ENCODE measurements at places on chromosomes 7 and 10.

GRCh38 chr7:29328811-29329210 is 134.2 kb downstream of the CHN2 start:
- DNase-seq = no peak

GRCh38 chr10:19325581-19325980 is 277.0 kb downstream of the MALRD1 start:
- no peak for DNase-seq

DNA sequence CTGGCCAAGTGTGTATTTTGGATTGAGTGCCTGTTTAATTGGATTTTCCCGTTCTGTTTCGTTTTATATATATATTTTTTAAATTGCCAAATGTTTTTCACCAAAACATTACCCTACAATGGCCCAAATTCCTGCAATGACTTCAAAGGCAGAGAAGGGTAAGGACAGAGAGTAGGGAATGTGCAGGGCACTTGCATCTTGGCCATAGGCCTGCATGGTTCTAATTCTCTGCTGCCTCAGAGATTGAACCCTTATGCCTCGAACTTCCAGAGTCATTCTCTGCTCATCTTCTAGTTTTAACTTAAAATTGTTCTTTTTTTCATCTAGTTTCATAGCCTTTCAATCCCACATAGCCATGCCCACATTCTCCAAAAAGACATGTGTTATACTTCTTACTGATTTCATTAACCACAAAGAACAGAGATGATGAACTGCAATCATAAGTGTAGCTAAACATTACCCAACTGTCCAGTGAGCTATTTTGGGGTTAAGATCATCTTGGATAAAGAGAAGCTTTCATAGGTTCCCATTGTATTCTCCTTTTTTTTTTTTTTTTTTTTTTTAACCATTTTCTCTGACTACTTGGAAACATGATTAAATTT is 177.6 kb downstream of the PLXDC2 start:
- DNase-seq = no peak

DNA sequence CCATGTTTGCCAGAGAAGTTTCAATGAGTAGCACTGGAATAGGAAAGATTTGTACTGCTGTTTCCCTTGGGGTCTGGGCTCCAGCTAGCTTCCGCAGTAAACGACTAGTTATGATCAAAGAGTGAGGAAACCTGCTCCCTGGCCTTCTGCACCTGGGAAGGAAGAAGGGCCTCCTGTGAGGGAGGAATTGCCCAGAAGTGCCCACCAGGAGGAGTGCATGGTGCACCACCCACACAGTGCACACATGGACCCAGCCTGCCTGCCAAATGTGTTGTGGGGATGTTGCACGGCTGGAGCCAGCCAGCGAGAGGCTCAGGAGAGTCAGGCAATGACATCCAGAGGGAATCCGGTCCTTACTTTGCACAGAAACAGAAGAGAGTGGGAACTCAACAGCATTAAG is 27.0 kb upstream of the FAM107B start:
- DNase-seq = no peak

DNA sequence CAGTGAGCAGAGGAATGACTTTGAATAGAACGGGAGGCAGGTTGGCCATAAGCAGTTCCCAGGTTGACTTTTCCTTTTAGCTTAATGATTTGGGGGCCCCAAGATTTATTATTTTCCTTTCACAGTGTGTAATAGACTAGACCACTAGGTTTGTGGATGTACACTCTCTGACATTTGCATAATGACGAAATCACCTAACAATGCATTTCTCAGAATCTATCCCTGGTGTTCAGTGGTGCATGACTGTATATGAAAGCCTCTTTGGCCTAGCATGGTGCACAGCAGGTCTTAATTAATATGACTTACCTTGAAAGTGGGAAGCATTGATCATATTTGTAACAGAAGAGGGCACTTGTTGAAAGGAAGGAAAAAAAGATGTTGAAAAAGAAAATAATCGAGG is 761.9 kb downstream of the TYW1 start:
- no peak for DNase-seq

- peak; percentile 89 for DNase-seq
Observed at GRCh38 chr10:119022846-119023552, 6.5 kb upstream of the NANOS1 start.

DNA sequence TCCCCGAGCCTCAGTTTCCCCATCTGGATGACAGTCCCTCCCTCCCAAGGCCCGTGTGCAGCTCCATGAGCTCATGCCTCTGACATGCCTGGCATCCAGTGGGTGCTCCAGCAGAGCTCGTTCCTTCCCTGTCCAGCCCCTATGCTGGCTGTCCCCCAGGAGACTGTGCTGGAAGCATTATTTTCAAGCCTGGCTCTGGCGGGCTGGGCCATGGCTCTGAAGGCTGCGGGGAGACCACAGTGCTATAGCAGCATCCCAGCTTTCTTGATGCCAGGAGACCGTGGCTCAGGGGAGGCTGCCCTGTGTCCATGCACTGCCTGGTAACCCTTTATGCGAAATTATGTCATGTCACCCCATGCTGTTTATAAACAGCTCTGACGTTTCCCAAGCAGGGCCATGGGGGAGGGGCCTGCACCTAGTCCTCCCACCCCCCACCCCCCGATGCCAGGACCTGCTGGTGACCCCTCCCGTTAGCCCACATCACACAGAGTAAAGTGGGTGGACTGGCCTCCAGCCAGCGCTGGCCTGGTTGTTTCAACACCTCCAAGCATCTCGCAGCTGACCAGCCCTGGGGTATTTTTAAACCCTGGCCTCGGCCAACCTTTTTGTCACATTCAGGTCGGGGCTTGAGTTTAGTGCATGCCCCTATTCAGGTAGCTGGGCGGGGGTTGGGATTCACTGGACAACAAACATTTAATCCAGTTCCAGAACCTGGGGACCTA is 105.9 kb upstream of the ZNF716 start:
- DNase-seq = no peak

GRCh38 chr10:86632009-86632800 is 22.1 kb upstream of the OPN4 start:
- no peak for DNase-seq

DNA sequence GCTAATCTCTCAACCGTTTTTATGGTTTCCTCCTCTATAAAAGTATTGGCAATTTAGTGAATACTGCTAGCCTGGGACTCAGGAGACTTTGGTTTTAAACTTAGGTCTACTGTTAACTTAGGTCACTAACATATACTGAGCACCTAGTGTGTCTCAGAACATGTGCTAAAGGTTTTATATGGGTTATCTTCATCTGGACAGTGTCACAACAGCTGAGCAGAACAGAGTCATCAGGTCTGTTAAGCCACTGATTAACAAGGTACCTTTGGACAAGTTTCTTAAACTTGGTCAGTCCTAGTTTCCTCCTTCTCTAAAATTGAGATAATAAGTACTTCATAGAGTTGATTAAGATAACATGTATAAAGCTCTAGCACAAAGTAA is 30.6 kb downstream of the NET1 start:
- no peak for DNase-seq

GRCh38 chr7:37820708-37821468 is 27.5 kb upstream of the NME8 start:
- no peak for DNase-seq

DNA sequence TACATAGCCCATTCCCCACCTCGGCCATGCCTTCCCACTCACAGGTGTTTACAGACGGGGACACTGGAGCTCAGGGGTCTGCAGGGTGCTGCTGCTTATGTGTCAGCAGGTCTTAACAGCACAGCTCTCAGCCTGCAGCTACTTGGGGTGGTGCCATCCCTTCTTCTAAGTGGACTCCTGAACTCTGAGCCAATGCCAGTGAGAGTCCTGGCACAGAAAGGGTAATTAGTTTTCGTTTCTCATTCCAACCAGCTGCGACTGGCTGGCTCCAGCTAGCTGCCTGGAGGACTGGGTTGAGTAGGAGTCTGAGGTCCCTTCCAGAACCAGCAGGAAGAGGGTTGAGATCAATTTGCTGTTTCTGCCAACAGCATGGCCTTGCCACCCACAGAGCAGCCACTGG is 88.3 kb upstream of the AGK start:
- no peak for DNase-seq

GRCh38 chr10:98659951-98660350 is 213.2 kb upstream of the HPS1 start:
- DNase-seq = no peak
